ENCODE measurements at places on chromosomes 3 and 15.

DNA sequence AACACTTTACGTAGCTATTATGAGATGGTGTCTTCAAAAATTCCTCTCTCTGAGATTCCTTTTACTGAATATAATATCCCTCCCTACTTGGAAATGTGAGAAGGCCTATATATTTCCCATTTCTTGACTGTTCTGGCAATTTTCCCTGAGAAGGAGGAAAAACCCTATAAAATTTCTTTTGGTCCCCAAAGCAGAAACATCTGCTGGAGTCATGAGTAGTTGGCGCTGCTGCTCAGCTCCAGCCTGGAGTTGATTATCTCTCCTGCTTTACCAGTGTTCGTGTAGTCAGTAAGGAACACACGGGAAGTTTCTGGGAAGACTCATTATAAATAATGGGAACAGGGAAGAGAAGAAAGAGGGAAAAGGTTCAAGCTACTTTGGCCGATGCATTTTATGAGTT lies 680.1 kb downstream of the EPHA3 start:
- DNase-seq, result peak; percentile 82

DNA sequence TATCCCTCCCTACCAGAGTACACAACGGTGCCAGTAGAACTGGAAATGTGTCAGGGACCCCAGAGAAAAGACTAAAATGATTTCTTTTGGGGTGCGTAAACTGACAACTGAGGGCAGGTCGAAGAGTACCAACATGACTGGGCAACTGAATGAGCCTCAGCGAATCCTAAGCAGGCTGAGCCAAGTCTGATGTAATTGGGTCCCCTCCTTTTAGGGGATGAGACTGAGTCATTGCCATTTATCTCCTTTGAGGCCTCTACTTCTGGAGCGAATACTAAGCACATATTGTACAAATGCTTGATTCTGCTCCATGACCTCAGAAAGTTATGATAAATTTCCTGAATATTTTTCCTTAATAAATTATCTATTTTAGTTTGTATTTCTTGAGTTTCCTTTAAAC lies 17.3 kb upstream of the GPR156 start:
- peak; percentile 18 for DNase-seq

DNA sequence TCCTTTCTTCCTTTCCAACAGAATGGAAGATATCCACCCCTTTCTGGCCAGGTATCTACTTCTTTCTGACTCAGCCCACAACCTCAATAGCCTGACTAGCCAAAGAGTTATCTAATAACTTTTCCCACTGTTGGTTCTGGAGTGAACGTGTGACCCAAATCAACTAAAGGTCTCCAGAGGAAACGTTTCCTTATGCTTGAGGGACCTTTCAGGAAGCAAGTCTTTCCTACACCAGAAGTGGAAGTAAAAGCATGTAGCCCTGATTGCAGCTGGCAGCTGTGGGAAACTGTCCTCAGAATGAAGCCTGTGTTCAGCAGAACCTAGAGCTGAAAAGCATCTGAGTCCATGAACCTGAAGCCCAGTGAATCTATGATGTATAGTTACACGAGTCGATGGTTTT lies 34.7 kb upstream of the PHLDB2 start:
- DNase-seq, result no peak

GRCh38 chr3:192827208-192827607 lies 90.4 kb downstream of the MB21D2 start:
- no peak for DNase-seq

All from fibroblast of skin of abdomen (primary cell).